Muscle of arm (tissue), 14 donors: ENCODE measurements at places on chromosomes 5 and 9.
A peak's percentile ranks its signal among the peaks of the same experiment; 100 is the strongest.

- DNase-seq: no peak
Observed at GRCh38 chr5:126017096-126017495, 406.1 kb upstream of the GRAMD2B start.

DNA sequence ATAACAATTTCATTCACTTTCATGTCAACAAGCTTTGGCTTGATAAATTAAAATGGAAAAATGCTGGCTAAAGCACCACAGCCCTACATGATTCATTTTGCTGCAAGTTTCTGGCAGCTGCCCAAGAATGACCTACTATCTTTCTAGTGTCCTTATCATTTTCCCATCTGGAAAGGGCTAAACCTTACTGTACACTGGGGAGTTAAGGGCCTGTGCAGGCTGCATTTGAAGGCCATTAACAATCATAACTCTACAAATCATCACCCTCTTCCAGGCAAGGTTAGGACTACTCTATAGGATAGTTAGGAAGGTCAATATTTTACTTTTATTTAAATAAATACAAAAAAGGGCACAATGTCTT lies 579.7 kb upstream of the ZNF608 start:
- no peak for DNase-seq

- DNase-seq: no peak
Observed at GRCh38 chr9:111700776-111701175, 39.4 kb downstream of the GNG10 start.

DNA sequence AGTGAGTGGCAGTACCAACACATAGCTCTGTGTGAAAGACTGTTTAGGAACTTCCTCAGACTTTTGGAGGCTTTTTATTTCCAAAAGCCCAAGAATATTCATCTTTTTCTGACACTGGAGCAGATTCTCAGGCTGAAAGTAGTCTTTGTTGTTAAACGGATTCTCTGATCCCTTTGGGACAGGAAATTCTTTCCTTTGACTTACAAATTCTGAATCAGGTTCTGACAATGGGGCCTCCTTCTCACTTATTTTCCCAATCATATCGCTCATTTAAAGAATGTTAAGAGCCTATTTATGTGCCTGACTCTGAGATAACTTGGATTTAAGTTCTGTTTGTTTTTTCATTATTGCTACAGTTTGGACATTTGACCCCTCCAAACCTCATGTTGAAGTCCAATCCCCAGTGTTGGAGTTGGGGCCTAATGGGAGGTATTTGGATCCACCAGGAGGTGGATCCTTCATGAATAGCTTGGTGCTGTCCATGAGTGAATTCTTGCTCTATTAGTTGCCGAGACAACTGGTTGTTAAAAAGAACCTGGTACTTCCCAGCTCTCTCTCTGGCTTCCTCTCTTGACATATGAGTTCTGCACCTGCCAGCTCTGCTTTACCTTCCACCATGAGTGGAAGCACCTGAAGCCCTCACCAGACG lies 4.1 kb upstream of the ADGRV1 start:
- DNase-seq: no peak

DNA sequence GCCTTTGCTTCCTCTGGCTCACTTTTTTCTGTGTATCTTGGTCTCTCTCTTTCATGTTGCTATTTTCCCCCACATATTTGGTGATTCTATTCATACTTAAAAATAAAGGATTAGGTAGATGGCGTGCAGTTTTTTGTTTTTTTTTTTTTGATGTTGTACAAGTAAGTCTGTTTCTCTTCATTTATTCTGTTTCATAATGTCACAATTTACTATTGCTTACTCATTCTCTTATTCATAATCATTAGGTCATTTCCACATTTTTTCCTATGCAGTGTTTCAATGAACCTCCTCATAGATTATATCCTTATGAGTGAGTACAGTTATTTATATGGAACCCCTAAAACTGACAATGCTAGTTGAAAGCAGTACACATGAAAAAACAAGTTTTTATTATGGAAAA lies 136.3 kb downstream of the APBA1 start:
- DNase-seq: no peak

GRCh38 chr5:3024976-3025375 lies 273.5 kb upstream of the IRX2 start:
- no peak for DNase-seq

GRCh38 chr9:133184971-133185370 lies 21.3 kb upstream of the GBGT1 start:
- peak; percentile 62 for DNase-seq

- DNase-seq: no peak
Observed at GRCh38 chr5:178114325-178115135, 1.2 kb downstream of the N4BP3 start.

DNA sequence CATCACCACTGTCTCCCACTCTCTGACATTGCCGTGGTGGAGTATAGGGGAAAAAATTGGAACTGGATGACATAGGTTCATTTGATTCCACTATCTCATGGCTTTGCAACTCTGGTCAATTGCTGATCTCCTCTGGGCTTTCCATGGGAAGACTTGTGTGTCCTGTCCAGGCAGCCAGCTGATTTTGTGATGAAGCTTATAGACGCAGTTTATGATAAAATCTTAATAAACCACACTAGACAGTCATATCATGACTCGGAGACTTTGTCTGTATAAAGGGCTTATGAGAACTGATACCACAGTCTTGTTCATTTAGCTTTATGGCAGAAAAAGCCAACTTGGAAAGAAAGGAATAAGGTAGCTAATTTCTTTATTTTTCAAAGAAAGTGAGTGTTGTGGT lies 296.5 kb downstream of the MAST4 start:
- no peak for DNase-seq

- DNase-seq: no peak
Observed at GRCh38 chr5:158852622-158853021, 247.1 kb downstream of the EBF1 start.

DNA sequence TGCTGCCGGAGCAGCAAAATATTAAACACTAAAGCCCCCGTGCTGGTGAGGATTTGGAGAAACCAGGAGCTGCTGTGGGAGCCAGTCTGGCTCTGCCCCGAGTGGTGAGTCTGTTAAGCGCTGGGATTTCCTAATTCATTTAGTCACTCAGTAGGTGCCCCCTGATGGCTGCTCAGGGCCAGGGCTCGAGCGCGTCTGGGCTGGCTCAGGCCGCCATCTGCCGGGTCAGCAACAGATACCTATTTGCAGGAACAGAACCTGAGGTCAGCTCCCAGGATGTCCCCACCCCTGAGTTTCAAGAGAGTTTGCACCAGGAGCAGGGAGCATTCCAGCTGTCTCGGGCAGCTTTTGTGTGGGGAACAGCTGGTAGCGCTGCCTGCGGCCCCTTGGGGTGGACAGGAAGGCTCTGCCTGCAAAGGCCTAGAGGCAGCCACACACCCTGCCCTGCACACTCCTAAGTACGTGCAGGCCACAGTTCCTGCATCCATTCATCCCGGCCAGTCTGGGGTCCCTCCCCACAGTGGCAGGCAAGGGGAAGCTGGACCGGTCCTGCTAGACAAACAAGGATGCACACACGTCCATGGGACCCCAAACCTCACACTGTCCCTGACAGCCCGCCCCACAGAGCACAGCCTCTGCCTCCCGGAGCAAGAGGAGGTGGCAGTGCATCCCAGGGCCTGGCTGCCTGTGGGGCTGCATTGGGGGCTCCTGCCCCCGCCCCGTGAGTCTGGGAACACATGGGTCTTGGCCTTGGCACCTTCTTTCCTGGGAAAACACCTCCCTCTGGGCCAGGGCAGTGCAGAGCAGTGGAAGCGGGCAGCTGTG lies 83.7 kb downstream of the ADAMTS2 start:
- no peak for DNase-seq

- peak; percentile 70 for DNase-seq
Observed at GRCh38 chr9:19184144-19184917, 46.2 kb upstream of the DENND4C start.

DNA sequence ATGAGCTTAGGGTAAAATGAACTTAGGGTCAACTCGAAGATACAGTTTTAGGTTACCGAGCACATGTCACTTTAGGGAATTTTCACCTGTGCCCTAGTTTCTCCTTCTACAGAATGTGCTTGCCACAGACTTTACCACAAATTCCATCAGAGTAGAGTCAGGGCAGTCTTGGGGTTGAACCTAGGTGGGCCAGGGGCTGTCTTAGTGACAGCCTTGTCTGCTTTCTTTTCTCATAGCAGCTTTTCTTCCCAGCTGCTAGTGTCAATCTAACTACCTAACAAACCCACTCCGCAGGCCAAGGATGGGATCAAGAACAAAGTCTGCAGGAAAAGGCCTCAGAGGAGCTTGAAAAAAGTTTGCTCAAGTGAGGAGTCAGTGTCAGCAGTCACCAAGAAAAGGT lies 458.1 kb upstream of the CDH18 start:
- no peak for DNase-seq

GRCh38 chr5:93874491-93874890 lies 133.1 kb upstream of the POU5F2 start:
- DNase-seq: no peak

GRCh38 chr9:89992326-89993198 lies 387.8 kb downstream of the GADD45G start:
- no peak for DNase-seq

GRCh38 chr5:43627028-43627427 lies 24.0 kb downstream of the NNT start:
- DNase-seq: no peak

DNA sequence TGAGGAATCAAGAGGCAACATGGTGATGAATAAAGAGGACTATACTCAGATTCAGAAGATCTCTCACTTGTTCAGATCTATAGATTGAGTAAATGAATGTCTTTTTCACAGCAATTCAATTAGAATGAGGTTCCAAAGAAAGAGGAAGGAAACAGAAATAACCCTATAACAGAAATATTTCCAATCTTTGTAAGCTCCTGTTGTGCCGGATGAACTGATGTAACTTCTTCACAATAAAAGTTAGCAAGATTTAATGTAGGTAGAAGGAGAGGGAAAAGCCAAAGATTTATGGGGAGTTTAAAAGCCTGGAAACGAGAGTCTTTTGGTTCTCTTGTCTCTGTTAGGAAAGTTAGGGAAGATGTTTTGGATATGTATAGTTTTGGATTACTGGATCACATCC lies 92.1 kb downstream of the PBX3 start:
- no peak for DNase-seq

GRCh38 chr5:171521219-171521633 lies 101.8 kb downstream of the FGF18 start:
- DNase-seq: no peak

DNA sequence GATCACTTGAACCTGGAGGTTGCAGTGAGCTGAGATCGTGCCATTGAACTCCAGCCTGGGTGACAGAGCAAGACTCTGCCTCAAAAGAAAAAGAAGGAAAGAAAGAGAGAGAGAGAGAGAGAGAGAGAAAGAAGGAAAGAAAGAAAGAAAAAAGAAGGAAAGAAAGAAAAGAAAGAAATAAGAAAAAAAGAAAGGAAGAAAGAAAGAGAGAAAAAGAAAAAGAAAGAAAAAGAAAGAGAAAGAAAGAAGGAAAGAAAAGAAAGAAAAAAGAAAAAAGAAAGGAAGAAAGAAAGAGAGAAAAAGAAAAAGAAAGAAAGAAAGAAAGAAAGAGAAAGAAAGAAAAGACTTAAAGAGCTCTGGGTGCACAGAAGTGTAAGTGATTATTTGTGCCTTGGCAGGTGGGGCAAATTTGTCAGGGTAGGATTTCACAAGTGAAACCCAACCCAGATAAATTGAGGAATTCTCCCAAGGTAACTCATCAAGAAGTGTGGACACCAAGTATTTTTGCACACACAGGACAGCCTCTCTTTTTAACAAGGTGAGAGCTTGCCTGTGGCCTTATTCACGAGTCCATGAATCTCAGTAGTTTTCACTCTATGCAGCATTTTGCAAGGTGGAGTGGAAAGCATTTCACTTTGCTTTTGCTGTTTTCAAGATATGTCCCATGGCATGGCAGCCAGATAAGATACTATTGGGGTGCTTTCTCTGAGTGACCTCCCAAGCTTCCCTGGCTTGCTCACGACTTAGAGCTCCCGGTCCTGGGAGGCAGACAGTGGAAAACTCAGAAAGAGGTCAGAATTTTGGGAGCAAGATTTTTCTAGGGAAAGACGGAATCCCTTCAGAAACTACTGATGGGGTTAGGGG lies 57.8 kb downstream of the C9orf153 start:
- DNase-seq: no peak

DNA sequence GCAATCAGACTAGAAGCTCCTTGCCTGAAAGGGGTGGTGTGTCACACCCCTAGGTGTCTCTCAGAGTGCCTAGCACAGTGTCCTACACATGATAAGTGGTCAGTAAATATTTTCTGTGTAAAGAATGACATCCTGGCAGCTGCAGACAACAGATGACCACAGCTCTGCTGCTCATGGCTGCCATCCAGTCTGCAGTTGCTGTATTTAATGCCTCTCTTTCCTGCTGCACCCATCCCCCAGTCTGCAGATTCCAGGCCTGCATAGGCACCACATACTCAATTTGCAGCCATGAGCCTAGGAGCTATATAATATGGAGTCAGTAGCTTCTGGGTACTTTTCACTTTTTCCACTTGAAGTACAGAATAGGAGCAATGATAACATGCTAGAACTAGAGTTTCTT lies 94.9 kb upstream of the NR4A3 start:
- peak; percentile 9 for DNase-seq

GRCh38 chr9:72043576-72043975 lies 16.8 kb downstream of the C9orf57 start:
- no peak for DNase-seq

DNA sequence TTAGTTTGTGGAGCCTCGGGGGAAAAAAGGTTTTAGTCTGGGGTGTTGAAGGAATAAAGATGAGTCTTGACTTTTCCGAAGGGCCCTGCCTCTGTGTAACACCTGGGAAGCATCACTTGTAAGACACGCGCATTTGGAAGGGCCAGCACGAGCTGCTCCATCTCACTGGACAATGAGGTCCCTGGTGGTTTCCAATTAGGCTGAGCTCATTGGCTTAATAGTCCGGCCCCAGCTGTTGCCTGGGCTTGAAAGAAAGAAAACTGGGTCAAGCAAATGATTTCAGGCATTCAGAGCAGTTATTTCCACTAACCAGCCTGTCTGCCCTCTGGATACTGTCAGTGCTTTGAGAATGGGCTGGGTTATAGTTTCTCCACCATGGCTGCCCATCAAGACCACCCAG lies 64.5 kb downstream of the NSUN2 start:
- DNase-seq: no peak

DNA sequence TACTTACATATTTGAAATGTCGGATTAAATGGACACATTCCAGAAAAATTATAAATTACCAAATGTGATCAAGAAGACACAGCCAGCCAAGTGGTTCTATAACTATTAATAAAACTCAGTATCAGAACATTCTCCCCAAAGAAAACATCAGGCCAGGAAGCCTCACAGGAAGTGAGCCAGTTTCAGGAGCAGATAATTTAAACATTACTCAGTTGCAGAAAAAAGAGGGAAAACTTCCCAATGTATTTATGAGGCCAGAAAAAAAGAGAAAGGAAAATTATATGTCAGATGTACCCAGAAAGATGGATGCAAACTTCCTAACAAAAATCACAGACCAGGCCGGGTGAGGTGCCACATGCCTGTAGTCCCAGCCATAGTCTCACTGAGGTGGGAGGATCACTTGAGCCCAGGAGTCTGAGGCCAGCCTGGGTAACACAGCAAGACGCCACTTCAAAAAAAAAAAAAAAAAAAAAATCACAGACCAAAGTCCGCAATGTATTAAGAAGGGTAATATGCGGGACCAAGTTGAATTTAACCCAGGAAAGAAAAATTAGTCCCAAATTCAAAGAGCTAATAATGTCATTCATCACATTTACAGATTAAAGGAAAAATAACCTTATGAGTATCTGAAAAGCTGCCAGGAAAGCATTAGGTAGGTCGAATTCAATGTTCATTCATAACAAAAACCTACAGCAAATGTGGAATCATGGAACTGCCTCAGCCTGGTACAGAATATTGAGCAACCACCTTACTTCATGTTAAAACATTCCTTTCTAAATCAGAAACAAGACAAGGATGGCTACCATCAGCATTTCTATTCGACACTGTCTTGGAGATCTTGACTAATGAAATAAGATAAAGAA lies 37.2 kb upstream of the NRARP start:
- DNase-seq: no peak

GRCh38 chr5:167633931-167634341 lies 657.5 kb upstream of the WWC1 start:
- no peak for DNase-seq
